ENCODE measurements at places on chromosomes 7 and 10.

GRCh38 chr10:35206274-35206673, 79.6 kb downstream of the CREM start:
- no peak for DNase-seq

DNA sequence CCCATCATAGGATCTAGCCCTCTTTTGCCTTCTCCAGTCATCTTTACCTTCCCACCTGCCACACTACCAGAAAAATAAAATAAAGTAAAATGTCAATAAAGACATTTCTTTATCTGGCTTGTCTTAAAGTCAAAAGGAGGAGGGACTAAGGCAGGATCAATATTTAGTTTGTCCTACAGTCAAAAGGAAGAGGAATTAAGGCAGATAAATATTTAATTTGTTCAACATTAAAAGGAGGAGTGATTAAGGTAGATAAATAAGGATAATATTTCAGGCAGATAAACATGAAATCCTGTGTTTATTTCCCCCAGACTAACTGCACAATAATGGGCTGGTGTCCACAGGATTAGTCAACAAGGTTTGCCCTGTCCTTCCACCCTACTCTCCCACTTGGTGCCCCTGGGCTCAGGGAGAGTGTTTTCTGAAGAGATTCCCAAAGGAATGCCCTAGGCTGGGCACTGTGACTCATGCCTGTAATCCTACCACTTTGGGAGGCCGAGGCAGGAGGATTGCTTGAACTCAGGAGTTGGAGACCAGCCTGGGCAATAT, 18.3 kb upstream of the MSMB start:
- no peak for DNase-seq

- no peak for DNase-seq
These were observed 9.9 kb downstream of the CNNM1 start for GRCh38 chr10:99339077-99339476.

GRCh38 chr7:80960244-80960795, 41.5 kb upstream of the SEMA3C start:
- DNase-seq = no peak

- no peak for DNase-seq
These were observed 2.5 kb upstream of the TWIST1 start for GRCh38 chr7:19119870-19120486.

DNA sequence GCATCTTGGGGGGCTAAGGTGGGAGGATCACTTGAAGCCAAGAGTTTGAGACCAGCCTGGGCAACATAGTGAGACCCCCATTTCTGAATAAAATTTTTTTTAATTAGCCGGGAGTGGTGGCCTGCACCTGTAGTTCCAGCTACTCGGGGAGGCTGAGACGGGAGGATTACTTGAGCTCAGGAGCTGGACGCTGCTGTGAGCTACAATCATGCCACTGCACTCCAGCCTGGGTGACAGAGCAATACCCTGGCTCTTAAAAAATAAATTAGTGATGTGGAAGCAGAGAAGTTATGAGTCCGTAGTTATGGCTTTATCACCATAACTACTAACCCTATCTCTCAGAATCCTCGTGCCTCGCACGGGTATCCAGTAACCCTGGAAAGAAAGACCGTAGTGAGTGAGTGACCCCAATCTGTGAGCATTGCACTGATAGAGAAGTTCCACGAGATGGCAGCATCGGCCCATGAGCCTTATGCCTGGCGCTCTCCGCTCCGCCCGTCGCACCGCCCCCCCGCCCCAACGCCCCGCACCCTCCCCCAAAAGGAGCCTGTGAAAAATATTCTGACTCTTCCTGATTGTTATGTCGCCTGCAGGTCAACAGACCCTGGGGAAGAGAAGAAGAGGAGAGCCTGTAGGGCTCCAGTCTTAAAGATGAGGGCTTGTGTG, 4.9 kb upstream of the SLC29A3 start:
- DNase-seq = peak; percentile 50

GRCh38 chr7:98334081-98334480, 52.6 kb downstream of the BRI3 start:
- DNase-seq = no peak

DNA sequence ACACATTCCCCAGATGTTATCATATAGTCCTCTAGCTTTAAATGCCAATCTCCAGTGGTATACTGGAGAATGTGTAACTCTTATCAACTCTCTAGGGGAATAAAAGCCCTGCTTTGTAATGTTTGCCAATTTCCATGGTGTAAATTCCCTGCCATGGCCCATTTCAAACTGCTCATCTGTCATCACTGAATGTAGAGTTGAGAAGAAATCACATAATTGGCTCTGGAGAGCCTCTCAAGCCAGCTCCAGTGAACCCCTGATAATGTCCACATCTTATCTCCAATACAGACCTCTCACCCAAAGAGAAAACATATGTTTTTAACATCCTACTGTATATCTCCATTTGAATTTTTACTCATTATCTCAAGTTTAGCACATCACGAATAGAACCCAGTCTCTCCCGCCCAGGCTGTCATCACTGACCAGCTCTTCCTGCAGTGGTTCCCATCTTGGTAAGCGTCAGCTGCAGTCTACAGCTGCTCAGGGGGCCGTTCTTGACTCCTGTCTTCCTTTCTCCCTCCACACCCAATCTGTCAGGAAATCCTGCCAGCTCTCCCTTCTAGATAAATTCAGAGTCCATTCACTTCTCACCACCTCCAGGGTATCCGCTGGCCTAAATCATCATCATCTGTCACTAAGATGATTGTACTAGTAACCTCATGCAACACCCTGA, 332.4 kb downstream of the FRMD4A start:
- DNase-seq = no peak

- DNase-seq = no peak
These were observed 110.0 kb downstream of the SORBS1 start for GRCh38 chr10:95451150-95451549.

GRCh38 chr7:104414216-104414615, 85.8 kb downstream of the LHFPL3 start:
- DNase-seq = no peak
